ENCODE measurements at places on chromosomes 16 and 17. TPM values are rescaled to one million over a fixed set of nuclear protein-coding genes. Genes with fewer than 3 reads are reported as not detected.

The TM4SF5 gene
- not detected for total RNA-seq

The TEX14 gene
- under 0.01 TPM for total RNA-seq

The KRTAP4-9 gene
- not detected for total RNA-seq

The SMTNL2 gene
- 0.28 TPM for total RNA-seq

The KRT24 gene
- not detected for total RNA-seq

The KCNG4 gene
- total RNA-seq = not detected

The SHCBP1 gene
- total RNA-seq = 3.1 TPM

The FSCN2 gene
- total RNA-seq = 1.9 TPM

The SRP68 gene
- total RNA-seq = 45.7 TPM

The USP43 gene
- total RNA-seq = under 0.01 TPM

The GP1BA gene
- total RNA-seq = not detected

The ADGRG1 gene
- total RNA-seq = 0.43 TPM

The SLC47A1 gene
- total RNA-seq = 1.7 TPM

The B4GALNT2 gene
- 3.6 TPM for total RNA-seq

The CA5A gene
- total RNA-seq = not detected

Data from smooth muscle cell of bladder (primary cell).